ENCODE measurements at places on chromosomes 6 and 20.

DNA sequence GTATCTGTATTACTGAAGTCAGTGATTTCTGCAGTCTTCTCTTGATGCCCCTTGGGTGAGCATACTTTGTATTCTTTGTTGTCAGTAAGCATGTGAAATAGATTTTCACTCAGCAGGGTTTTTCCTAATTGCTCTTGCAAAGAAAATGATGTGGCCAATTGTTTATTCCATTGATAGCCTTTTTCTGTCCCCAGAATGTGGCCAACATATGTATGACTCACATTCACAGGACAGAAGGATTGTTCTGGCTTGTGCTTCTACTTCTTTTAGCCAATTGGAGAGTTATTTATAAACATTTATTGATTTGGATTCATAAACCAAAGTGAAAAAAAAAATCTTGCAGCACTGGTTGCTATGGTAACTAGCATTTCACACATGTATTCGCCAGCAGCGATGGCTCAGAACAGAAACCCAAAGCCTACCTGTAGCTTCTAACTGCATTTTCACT lies 54.4 kb upstream of the RBM24 start:
- no peak for DNase-seq

DNA sequence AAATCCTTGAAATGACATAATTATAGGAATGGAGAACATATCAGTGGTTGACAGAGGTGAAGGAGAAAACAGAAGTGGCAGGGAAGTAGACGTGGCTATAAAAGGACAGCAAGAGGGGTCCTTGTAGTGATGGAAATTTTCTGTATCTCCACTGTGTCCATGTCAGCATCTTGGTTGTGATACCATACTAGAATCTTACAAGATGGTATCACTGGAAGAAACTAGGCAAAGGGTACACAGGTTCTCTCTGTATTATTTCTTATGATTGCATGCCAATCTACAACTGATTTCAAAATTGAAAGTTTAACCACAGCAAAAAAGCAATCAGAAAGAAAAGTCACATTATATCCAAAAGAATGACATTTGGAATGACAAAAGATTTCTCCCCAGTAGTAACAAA lies 16.4 kb upstream of the ZC3H12D start:
- DNase-seq, result no peak

DNA sequence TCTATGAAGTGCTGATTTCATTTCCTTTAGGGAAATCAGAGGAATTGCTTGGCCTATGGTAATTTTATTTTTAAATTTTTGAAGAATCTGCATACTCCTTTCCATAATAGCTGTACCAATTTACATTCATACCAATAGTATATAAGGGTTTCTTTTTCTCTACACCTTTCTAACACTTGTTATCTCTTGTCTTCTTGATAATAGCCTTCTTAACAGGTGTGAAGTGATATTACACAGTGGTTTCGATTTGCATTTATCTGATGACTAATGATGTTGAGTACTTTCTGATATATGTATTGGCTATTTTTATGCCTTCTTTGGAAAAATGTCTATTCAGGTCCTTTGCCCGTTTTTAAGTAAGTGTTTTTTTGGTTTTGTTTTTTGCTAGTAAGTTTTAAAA lies 40.8 kb downstream of the SMAP1 start:
- DNase-seq, result no peak

GRCh38 chr6:158158123-158158522 lies 9.9 kb downstream of the SERAC1 start:
- DNase-seq, result no peak

GRCh38 chr6:116840091-116840490 lies 11.2 kb upstream of the GPRC6A start:
- DNase-seq, result no peak

DNA sequence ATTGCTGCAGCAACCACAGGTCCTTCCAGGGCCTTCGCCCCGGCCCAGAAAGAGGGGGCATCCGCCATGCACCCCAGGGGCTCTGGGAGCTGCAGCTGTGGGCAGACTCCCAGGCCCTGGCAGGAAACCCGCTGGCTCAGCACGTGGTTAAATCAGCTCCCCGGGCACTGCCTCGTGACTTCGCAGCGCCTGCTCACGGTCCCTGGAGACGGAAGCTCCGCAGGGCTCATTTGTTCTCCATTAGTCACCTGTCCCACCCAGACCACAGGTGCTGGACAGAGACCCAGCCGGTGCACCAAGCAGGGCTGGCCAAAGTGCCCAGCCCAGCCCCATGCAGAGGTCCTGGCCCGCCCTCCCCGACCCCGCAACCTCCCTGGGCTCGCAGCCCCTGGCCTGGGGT lies 14.7 kb downstream of the KCNQ2 start:
- DNase-seq, result no peak

- DNase-seq, result no peak
Observed at GRCh38 chr6:68082086-68082485, 553.0 kb upstream of the ADGRB3 start.

- DNase-seq, result no peak
Observed at GRCh38 chr6:133705066-133705465, 183.8 kb upstream of the TCF21 start.

Measured in stimulated activated CD4-positive, alpha-beta T cell treated with anti-CD3 and anti-CD28 coated beads, Interleukin-15, amount 100 ng/mL, for 24 hours (primary cell).